Left renal pelvis (tissue), 4 donors: ENCODE measurements at places on chromosomes 2 and 18. TPM values are rescaled to one million over a fixed set of nuclear protein-coding genes. Genes with fewer than 3 reads are reported as not detected.

GRCh38 chr18:926946-927345, 22.3 kb downstream of the ADCYAP1 start:
- DNase-seq: no peak

DNA sequence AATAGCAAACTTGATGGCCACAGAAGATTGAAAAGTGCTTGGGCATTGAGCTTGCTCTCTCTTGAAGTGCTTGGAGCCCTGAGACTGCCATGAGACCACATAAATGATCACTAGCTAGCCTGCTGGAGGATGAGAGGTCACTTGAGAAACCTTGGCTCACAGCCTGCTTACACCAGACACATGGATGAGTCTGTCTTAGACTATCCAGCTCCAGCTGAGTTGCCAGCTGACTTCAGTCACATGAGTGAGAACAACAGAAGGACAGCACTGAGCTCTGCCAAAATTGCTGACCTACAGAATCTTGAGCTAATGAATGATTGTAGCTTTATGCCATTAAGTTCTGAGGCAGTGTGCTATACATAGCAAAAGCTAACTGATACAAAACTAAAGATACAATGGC, 18.1 kb downstream of the NABP1 start:
- DNase-seq: no peak

DNA sequence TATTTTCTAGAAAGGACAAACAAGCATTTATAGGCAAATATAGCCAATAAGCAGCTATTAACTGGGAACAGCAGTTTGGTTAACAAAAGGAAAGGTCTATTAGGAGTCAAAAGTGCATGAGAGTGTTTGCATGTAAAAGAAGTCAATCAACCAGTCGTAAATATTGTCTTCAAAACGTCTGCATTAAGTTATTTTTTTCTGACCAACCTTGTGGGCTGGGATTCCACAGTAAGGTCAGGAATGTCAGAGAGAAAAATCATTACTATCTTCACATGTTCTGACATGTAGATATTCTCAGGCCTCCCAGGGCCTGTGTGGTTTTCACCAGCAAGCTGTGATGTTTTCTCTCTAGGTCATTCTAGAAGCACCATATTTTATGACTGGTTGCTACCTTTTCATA, 922.5 kb downstream of the SUCLG1 start:
- no peak for DNase-seq

DNA sequence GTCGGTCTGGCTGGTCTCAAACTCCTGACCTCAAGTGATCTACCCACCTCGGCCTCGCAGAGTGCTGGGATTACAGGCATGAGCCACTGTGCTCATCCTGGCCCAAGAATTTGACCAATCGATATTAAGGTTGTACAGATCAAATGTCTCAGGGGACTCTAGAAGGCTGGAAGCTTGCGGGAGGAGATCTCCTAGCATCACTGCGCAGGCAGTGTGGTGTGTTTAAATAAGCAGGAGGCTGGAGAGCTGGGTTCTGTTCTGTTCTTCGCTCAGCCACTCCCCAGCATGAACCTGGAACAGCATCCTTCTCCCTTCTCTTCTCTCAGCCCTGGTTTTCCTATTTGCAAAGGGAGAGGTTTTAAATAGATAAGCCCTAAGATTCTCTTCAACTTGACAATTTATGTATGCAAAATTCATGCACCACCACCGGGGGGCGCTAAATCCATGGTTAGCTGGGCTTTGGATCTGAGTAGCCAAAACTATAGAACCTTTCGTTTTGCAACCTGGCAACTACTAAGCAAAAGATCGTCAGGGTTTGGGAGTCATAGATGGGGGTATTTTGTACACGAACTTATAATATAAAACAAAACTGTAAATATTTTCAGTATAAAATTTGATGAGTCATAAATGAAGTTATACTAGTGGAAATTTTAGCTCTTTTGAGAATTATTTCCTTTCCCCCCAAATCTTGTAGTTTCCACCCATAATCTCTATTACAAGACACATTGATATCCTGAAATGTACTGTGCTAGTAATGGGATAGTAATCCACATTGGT, 60.6 kb downstream of the SLC16A14 start:
- peak; percentile 12 for DNase-seq

GRCh38 chr2:27940090-27940671, 49.7 kb downstream of the BABAM2 start:
- no peak for DNase-seq

GRCh38 chr2:72261076-72261475, 113.4 kb upstream of the CYP26B1 start:
- no peak for DNase-seq

GRCh38 chr2:102418421-102418961, 4.5 kb upstream of the IL18RAP start:
- no peak for DNase-seq

DNA sequence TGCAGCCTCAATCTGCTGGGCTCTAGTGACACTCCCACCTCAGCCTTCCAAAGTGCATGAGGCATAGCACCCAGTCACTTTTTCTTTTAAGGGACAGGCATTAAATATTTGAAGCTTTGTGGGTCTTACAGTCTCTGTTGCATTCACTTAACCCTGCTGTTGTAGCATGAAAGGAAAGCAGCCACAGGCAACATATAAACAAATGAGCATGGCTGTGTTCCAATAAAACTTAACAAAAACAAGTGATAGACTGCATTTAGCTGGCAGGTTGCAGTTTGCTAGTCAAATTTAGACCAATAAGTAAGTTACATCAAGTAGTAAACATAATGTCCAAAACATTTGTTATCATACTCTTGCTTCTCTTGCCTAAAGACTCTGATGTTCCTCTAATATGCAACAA, 297.3 kb upstream of the MMADHC start:
- no peak for DNase-seq

DNA sequence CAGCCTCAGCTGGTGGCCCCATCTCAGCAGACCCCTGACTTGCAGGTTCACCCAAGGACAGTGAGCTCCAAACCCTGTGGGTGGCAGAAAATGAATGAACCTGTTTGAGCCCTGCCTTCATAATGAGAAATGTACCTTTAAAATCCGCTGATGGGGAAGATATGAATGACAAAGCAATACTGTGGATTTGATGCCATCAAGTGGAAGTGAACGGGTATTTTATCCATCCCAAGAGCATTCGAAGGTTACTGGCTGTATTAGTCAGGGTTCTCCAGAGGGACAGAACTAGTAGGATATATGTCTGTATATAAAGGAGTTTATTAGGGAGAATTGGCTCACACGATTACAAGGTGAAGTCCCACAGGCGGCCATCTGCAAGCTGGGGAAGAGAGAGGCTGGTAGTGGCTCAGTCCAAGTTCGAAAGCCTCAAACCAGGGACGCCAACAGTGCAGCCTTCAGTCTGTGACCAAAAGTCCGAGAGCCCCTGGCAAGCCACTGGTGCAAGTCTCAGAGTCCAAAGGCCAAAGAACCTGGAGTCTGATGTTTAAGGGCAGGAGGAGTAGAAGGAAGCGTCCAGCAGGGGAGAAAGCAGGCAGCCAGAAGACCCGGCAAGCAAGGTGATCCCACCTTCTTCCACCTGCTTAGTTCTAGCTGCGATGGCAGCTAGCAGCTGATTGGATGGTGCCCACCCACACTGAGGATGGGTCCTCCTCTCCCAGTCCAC, 32.1 kb downstream of the TOGARAM2 start:
- DNase-seq: no peak

DNA sequence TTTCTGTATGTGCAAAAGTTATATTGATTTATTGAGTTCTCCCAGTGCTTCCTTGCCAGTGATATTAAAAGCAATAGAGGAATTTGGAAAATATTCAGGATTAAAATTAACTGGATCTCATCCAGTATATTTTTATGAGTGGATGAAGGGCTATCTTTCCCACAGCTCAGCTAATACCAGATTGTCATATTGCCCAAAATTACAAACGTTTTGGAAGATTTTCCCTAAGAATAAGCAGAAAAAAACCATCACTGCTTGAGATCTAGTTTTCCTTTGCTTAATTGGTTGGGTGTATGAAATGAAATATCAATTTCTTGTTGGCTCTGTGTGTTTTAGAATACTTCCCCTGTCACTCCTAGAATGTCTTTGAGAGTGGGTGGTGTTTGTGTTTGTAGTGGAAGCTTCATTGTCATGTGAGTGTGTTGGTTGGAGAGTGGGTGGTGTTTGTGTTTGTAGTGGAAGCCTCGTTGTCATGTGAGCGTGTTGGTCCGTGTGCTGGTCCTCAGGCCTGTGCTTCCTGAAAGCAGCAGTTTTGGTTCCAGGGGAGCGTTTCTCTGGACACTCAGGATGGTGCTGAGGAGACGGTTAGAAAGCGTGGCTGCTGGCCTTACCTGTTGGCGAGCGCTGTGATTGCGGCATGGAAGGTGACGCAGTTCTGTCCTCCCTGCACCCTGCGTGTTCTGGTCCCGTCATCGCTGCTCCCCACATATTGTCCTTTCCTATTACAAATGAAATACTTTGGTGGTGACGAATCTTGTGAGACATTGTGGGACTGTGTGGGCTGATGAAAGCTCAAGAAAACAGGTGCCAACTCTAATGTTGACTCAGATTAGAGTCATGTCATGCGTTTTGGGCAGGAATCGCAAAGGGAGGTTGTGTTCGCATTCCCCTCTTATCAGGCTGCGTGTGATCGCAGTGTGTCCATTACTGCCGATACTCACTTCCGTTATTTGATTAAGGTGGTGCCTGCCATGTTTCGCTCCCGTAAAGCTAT, 12.4 kb downstream of the ASB1 start:
- no peak for DNase-seq

GRCh38 chr2:102063941-102064678, 72.3 kb downstream of the IL1R2 start:
- no peak for DNase-seq

DNA sequence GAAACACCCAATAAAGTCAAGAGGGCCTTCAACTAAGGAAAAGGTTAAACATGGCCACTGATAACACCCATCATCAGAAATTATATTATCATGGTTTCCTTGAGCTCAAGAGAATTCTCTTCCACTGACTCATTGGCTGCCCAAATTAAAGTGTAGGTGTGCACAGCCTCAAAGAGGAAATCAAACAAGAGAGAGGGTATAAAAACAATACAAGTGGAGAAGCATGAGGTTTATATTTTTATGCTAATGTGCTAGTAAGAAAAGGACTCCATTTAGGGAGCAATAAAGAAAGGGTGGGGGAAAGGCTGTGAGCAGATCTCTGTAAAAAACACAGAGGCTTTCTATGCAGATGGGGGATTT, 168.8 kb upstream of the VRK2 start:
- DNase-seq: no peak

- no peak for DNase-seq
Observed at GRCh38 chr18:38984968-38985367, 1419.4 kb upstream of the CELF4 start.

- no peak for DNase-seq
Observed at GRCh38 chr2:219515874-219516629, 1.8 kb downstream of the ASIC4 start.

GRCh38 chr2:129909651-129910418, 69.6 kb upstream of the RAB6C start:
- no peak for DNase-seq

DNA sequence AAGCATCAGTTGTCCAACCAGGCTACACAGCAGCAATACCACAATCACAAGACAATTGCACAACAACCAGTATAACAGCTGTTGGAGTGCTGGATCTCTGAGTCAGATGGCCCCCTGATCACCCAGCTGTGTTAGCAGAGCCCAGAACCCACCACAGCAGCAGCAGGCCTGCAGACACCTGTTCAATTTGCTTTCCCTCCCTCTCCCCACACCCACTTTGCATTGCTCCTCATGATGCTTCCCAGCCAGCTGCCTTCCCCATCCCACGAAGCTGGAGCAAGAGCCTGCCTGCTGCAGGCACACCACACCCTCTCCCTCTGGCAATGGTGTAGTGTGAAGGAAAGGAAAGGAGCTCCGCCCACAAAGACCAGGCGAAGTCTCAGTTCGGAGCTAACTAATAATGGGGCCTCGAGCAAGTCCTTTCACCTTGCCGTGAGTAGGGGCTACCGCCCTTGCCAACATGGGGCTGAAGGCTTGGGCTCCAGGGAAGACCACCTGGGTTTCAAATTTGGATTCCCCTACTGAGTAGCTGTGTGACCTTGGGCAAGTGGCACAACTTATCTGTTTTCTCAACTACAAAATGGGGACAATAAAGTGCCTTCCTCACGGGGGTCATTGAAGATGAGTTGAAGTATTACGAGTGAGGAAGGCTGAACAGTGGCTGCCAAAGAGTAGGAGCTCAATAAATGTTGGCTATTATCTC, 19.4 kb upstream of the ZBTB7C start:
- no peak for DNase-seq

GRCh38 chr2:43078781-43079755, 147.3 kb downstream of the ZFP36L2 start:
- DNase-seq: no peak

DNA sequence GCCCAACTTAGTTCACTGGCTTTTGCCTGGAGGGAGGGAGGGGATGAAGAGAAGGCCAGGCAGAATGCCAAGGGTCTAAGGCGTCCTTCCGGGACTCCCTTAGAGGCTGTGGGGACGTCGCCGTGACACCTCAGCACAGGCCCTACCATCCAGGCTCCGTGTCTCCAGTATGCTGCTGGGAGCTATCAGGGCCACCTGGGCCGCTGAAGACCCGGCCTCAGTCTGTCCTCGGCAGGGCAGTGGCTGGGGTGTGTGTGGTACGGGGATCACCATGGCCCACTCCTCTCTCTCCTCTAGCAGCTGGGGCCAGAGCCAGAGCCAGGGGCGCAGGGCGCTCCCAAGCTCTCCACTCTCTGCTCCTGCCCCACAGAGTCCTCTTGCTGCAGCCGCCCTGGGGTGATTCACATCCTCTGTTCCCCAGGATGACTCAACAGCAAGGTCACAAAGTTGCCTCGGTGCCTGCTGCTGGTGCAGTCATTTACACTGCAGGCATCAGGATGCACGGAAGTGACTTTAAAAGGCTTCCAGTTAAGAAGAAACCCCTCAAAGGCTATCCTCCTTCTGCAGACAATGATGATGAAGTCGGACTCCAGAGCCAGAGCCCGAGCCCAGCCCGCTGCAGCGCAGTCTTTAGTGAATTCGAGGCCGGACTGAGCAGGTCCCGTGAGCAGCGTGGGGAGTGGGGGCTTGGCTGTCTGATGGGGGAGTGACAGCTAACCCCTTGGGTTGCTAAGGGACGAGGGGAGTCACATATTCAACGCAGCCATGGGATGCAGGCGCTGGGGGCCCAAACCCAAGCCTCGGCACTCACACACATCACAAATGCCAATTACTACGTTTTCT, 31.9 kb downstream of the SNORC start:
- no peak for DNase-seq

GRCh38 chr18:47842836-47843235, 87.6 kb downstream of the SMAD2 start:
- no peak for DNase-seq

ATL2 gene
- polyA plus RNA-seq: 68.7 TPM

CHRND gene
- 0.62 TPM for polyA plus RNA-seq

RTTN gene
- 15.7 TPM for polyA plus RNA-seq

ASB18 gene
- polyA plus RNA-seq: 0.17 TPM

TDRD15 gene
- 0.06 TPM for polyA plus RNA-seq

ALPP gene
- polyA plus RNA-seq: not detected

MBP gene
- polyA plus RNA-seq: 23.1 TPM

XPO1 gene
- polyA plus RNA-seq: 206 TPM

ABCG8 gene
- 1.2 TPM for polyA plus RNA-seq

MAP3K19 gene
- polyA plus RNA-seq: not detected

PFN4 gene
- polyA plus RNA-seq: 2.2 TPM

LCT gene
- polyA plus RNA-seq: not detected

TUBA4B gene
- polyA plus RNA-seq: not detected

ANKRD53 gene
- polyA plus RNA-seq: 1.1 TPM

CDK15 gene
- polyA plus RNA-seq: 3.5 TPM

CTAGE1 gene
- polyA plus RNA-seq: not detected
